Chondrocyte (in vitro differentiated cells): ENCODE measurements at places on chromosomes 6 and 20. TPM values are rescaled to one million over a fixed set of nuclear protein-coding genes. Genes with fewer than 3 reads are reported as not detected.
A peak's percentile ranks its signal among the peaks of the same experiment; 100 is the strongest.

DNA sequence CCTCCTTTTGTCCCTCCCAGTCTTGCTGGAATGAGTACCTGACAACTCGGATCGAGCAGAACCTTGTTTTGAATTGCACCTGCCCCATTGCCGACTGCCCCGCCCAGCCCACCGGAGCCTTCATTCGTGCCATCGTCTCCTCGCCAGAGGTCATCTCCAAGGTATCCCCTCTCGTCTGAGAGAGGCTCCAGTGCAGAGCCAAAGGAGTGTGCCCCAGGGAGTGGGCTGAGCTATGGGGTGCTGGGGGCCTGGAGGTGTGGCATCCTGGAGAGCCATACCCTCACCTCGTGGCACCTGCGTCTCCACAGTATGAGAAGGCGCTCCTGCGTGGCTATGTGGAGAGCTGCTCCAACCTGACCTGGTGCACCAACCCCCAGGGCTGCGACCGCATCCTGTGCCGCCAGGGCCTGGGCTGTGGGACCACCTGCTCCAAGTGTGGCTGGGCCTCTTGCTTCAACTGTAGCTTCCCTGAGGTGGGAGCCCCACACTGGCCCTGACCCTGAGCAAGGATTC, 8.8 kb downstream of the DNPH1 start:
- peaks cover 8% of the 10 kb centered on the region for H3K4me1 ChIP-seq
- DNase-seq = peak; percentile 76
- no peaks in the 10 kb centered on the region for H3K27me3 ChIP-seq
- H3K36me3 ChIP-seq = peaks cover 16% of the 10 kb centered on the region

Gene MROH8
- total RNA-seq = 2.5 to 6.1 TPM (median 2.8 TPM) in 3 replicates

Gene WFDC12
- not detected in 3 replicates for total RNA-seq

Gene MOG
- 0.82 TPM in 1 of 3 replicates, not detected in the others for total RNA-seq

Gene PNPLA1
- not detected in 3 replicates for total RNA-seq

Gene ANKRD6
- 22.4 to 31.3 TPM (median 28.7 TPM) in 3 replicates for total RNA-seq

Gene EYS
- not detected in 3 replicates for total RNA-seq

Gene CTCFL
- total RNA-seq = not detected in 3 replicates

Gene FILIP1
- total RNA-seq = 0.51 to 7.1 TPM (median 7.0 TPM) in 3 replicates

DNA sequence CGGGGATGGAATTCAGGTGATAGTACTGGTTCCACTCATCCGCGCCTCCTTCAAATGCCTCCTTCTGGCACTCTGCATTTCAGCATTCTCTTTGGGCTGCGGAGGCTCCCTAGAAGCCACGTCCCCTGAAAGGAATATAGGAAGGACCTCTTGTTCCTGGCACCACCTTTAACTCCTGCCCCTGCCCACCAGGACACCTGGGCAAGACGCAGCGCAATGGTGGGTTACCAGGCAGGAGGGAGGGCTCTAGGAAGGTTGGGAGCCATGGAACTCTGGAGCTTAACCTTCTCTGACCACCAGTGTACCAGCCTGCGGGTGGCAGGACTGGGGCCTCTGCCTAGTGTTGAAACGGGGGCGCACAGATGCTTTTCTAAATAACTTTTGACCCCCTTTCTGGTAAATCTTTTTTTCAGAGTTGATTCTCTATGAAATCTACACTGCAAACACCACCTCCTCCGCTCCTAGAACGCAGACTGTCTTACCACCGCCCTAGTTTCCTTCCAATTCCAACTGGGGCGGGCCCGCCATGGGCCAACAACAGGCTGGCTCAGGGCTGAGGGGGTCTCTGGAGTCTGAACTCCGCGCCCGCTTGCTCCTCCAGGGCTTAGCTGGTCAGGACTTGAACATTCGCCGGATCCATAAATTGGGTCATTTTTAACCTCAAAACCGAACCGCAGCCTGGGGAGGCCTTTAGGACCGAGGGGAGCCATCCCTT, 871 bp upstream of the SYNDIG1 start:
- peaks cover 34% of the 10 kb centered on the region for H3K4me1 ChIP-seq
- H3K27me3 ChIP-seq = peaks cover 21% of the 10 kb centered on the region
- H3K27ac ChIP-seq = no peak overlapping the region
- peak overlapping the region; percentile 65 for H3K4me3 ChIP-seq
- no peak for DNase-seq
- H3K36me3 ChIP-seq = no peaks in the 10 kb centered on the region

- H3K4me3 ChIP-seq = no peak overlapping the region
- H3K4me1 ChIP-seq = peaks cover 5% of the 10 kb centered on the region
- DNase-seq = no peak
- H3K36me3 ChIP-seq = peaks cover 18% of the 10 kb centered on the region
- no peaks in the 10 kb centered on the region for H3K27me3 ChIP-seq
- H3K27ac ChIP-seq = no peak overlapping the region
These were observed 52.6 kb upstream of the NAA20 start for GRCh38 chr20:19964289-19965265.

DNA sequence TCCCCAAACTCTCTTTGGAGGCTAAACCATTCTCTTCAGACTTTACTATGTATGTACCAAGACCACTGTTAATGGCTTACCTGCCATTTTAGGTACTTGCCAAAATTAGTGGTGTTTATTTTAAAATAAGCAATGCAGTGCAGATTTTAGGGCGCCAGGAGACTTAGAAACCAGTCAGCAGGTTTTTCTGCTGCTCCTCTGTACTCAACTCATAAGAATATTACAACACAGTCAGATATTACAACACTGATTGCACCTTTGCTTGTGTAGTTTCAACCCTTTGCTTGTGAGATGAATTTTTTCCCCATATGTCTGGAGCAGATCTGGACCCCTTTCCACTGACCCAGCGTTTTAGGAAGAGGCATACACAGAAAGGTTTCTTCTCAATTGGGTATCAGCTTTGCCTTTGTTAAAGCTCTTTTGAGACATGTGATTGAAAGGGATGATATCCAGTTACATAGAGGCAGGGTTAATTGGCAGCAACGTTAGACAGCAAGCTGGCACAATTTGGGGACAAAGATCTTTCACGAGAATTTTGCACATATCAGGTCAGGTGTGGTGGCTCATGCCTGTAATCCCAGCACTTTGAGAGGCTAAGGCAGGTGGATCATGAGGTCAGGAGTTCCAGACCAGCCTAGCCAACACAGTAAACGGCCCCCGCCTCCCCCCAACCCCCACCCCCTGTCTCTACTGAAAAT, 6.2 kb downstream of the TTPAL start:
- H3K27me3 ChIP-seq = no peaks in the 10 kb centered on the region
- peaks cover 16% of the 10 kb centered on the region for H3K36me3 ChIP-seq
- no peak overlapping the region for H3K27ac ChIP-seq

Gene UBE2C
- 12.8 to 17.2 TPM (median 15.3 TPM) in 3 replicates for total RNA-seq

DNA sequence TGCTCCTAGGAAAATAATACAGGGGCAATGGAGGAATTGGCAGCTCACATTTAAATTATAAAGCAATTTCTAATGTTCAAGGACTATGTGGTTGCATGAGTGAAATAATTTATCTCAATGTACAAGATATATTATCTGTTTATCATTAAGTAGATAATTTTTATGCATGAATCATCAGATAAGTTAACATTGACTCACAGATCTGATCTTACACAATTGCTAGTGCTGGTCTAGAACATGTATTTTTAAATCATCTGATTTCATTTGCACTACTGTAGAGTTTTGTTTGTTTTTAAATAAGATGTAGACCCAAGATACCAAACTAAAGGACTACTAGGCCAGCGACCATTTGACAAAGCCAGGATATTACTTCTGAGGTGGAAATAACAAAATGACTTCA, 199.2 kb downstream of the BMP2 start:
- H3K4me1 ChIP-seq = no peaks in the 10 kb centered on the region
- no peak overlapping the region for H3K4me3 ChIP-seq
- DNase-seq = no peak
- no peak overlapping the region for H3K27ac ChIP-seq
- no peaks in the 10 kb centered on the region for H3K36me3 ChIP-seq

Gene POU5F1
- 1.2 to 1.6 TPM in 2 of 3 replicates, not detected in the other for total RNA-seq

DNA sequence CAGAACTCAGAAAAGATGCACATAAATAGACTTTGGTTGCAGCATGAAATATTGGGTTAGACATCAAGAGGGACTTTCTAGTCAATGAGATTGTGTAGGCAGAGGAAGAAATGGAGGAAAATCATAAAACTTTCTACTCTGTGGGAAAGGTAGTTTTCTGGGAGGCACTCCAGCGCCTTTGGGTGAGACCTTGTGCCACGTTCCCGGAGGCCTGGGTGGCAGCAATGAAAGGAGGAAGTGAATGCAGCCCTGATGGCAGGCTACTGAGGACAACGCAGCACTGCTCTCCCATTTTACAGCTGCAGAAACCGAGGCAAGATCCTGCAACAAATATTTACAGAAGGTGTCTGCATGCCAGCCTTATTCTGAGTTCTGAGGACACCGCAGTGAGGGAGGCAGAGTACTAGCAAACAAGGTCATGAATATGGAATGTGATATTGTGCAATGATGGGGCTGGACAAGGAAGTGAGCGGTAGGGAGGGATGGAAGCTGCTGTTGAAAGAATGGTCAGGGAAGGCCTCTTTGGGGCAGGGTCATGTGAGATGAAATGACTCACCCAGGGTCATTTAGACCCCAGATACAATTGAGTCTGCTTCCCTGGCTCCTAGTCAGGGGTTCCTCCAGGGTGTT, 159.1 kb downstream of the TFAP2C start:
- peak overlapping the region; percentile 82 for H3K27ac ChIP-seq
- DNase-seq = peak; percentile 46
- peaks cover 25% of the 10 kb centered on the region for H3K4me1 ChIP-seq
- no peaks in the 10 kb centered on the region for H3K27me3 ChIP-seq
- no peaks in the 10 kb centered on the region for H3K36me3 ChIP-seq

DNA sequence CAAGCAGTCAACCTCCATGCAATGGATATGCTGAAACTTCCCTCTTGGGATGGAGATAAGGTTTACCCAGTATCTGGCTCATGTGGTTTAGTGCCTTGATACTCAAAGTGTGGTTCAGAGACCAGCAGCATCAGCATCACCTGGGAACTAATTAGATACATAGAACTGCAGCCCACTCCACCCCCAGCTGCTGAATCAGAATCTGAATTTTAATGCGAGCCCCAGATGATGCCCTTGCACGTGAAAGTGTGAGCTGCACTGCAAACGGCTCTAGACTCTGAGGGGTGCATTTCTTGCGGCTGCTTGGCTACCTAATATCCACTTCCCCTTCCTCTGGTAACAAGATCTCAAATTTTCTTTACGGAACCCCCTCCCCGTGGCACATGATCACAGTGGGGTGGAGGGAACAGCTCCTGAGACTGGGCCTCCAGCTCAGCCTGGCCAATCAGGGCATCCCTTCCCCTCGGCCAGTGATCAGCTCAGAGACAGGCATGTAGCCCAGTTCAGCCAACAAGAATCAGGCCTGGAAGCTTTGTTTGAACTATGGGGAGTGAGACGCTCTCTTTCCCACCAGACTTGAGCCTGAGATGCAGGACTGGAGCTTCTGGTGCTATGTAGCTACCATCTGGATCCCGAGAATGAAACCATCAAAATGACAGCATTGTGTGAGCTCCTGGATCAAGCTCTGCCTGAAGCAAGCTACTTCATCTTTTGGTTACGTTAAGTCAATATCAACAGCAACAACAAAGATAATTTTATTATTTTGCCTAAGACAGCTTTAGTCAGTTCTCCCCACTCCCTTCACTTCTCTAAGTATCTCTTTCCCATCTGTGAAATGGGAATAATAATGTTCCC, 12.8 kb downstream of the KCNK15 start:
- no peak overlapping the region for H3K27ac ChIP-seq
- H3K4me1 ChIP-seq = no peaks in the 10 kb centered on the region

Gene FRK
- total RNA-seq = 0.60 to 1.1 TPM (median 1.1 TPM) in 3 replicates

Gene HEY2
- 17.6 to 43.0 TPM (median 41.2 TPM) in 3 replicates for total RNA-seq

Gene NKAIN2
- total RNA-seq = 3.4 to 37.9 TPM (median 4.0 TPM) in 3 replicates

DNA sequence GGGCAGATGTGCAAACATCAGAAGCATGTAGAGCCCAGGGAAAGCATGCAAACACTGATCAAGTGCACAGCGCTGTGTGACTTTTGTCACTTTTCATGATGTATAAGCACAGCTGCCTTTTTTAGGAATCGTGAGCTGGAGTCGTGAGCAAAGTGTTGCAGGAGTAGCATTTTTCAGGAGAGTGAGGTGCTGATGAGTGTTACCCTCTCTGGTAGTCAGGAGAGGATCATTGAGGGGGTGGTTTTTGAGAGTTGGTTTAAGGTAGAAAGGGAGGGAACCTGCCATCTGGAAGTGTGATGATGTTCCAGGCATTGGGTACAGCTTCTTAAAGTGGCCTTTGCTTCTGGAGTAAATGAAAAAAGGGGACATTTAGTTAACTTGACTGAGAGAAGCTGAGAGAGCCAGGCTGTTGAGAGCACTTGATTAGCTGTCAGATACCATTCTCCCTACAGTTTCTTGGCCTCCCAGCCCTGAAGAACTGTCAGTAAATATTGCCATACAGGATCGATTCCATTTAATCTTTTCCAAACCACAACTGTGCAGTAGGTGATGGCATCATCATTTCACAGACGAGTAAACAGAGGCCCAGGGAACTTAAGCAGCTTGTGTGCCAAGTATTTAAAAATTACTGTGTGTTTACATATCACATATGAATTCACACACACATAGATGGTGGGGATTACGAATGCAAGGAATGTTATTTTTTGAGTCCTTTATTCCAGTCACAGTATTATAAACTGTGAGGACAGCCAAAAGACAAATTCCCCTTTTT, 28.9 kb downstream of the TPD52L1 start:
- no peak for DNase-seq
- H3K27me3 ChIP-seq = no peaks in the 10 kb centered on the region
- peak overlapping the region; percentile 90 for H3K27ac ChIP-seq
- H3K4me1 ChIP-seq = peaks cover 37% of the 10 kb centered on the region
- no peaks in the 10 kb centered on the region for H3K36me3 ChIP-seq

Gene FOXC1
- 84.2 to 125 TPM (median 84.4 TPM) in 3 replicates for total RNA-seq

DNA sequence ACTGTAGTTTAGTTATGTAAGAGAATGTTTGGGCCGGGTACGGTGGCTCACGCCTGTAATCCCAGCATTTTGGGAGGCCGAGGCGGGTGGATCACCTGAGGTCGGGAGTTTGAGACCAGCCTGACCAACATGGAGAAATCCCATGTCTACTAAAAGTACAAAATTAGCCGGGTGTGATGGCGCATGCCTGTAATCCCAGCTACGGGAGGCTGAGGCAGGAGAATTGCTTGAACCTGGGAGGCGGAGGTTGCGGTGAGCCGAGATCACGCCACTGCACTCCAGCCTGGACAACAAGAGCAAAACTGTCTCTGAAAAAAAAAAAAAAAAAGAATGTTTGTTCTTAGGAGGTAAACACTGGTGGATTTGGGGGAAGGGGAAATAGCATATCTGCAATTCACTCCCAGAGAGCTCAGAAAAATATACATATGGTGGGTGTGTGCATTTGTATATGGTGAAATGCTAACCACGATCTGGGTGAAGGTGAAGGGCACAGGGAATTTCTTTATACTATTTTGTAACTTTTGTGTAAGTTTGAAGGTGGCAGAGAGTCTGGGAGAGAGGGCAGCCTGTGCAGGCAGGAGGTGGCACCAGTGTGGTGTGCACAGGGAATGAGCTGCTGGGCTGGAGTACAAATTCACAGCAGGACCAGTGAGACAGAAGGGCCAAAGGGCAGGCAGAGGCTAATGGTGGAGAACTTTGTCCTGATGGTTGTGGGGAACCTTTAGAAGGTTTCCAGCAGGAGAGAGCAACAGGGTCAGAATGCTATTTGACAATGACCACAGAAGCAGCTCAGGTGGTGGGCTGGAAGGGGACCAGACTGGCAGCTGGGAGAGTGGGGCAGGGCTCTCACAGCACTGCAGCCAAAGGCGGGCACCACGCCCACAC, 42.4 kb downstream of the SSR1 start:
- DNase-seq = no peak
- H3K27me3 ChIP-seq = no peaks in the 10 kb centered on the region
- H3K36me3 ChIP-seq = no peaks in the 10 kb centered on the region
- peaks cover 20% of the 10 kb centered on the region for H3K4me1 ChIP-seq
- H3K27ac ChIP-seq = no peak overlapping the region
- no peak overlapping the region for H3K4me3 ChIP-seq

Gene TRIM10
- total RNA-seq = not detected in 3 replicates

GRCh38 chr6:169844946-169845345, 93.5 kb downstream of the ERMARD start:
- H3K4me1 ChIP-seq = no peaks in the 10 kb centered on the region
- DNase-seq = no peak
- H3K4me3 ChIP-seq = no peak overlapping the region
- peaks cover 51% of the 10 kb centered on the region for H3K27me3 ChIP-seq
- no peaks in the 10 kb centered on the region for H3K36me3 ChIP-seq
- no peak overlapping the region for H3K27ac ChIP-seq
